ENCODE measurements at places on chromosomes 3 and 15.

DNA sequence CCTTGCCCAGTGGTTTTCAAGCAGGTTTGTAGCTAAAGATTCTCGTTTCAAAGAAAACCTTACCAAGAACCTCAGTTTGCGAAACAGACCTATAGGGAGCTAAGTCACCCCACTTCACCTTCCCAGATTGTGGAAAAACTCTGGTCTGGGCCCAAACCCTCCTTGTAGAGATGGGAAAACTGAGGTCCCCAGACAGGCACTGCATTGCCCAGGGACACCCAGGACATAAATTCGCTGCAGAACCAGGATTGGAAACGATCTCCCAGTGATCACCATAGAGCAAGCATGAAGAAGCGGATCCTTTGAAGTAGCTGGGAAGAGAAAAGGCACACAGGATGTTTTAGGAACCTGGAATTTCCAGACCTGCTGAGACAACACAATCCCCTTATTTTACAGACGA, 85.6 kb upstream of the PIAS1 start:
- no peak for DNase-seq

GRCh38 chr15:57640930-57641682, 49.4 kb downstream of the MYZAP start:
- no peak for DNase-seq

DNA sequence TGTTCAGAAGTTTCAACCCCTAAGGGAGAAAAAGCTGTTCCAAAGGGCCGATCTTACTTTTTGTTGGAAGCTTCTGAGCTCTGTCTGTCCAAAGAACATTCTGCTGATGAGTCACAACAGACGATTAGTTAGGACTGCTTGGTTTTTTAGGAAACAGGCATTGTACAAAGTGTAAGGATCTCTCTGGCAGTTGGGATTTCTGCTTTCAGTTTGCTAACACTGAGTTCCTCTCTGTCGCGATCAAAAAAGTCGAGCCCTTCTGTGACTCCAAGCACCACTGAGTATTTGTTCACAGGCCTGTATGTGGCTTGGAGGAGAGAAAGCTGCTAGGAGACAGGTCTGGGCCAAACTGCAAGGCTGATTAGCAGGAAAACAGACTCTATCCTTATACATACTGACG, 91.8 kb upstream of the PFN2 start:
- no peak for DNase-seq

GRCh38 chr3:8574040-8574669, 70.4 kb downstream of the SSUH2 start:
- DNase-seq, result no peak

DNA sequence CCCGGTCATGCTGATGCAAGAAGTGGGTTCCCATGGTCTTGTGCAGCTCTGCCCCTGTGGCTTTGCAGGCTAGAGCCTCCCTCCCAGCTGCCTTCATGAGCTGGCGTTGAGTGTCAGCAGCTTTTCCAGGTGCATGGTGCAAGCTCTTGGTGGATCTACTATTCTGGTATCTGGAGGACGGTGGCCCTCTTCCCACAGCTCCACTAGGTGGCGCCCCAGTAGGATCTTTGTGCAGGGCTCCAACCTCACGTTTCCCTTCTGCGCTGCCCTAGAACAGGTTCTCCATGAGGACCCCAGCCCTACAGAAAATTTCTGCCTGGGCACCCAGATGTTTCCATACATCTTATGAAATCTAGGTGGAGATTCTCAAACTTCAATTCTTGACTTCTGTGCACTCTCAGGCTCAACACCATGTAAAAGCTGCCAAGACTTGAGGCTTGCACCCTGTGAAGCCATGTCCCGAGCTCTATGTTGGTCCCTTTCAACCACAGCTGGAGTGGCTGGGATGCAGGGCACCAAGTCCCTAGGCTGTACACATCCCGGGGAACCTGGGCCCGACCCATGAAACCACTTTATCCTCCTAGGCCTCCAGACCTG, 238.4 kb upstream of the MDFIC2 start:
- DNase-seq, result peak; percentile 73

GRCh38 chr15:42863572-42864239, 56.9 kb downstream of the TTBK2 start:
- no peak for DNase-seq

DNA sequence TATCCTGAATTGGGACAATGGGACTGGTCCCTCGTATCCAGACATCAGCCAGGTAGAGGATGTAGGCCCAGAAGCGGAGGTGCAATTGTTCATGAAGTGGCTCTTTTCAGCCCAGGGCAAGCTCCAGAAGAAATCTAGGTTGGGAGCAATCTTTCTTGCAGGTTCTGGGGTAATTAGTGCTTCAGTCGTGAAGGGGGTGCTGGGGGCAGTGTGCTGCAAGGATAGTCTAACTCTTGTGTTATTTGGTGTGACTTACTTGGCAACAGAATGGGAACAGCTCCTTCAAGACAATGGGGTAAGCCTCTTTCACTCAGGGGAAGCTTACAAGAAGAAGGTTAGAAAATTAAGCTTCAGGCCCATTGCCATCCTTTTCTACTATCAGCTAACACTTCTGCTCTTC, 273.0 kb downstream of the DIPK2A start:
- DNase-seq, result no peak

GRCh38 chr3:99544786-99545281, 93.6 kb upstream of the COL8A1 start:
- DNase-seq, result no peak

DNA sequence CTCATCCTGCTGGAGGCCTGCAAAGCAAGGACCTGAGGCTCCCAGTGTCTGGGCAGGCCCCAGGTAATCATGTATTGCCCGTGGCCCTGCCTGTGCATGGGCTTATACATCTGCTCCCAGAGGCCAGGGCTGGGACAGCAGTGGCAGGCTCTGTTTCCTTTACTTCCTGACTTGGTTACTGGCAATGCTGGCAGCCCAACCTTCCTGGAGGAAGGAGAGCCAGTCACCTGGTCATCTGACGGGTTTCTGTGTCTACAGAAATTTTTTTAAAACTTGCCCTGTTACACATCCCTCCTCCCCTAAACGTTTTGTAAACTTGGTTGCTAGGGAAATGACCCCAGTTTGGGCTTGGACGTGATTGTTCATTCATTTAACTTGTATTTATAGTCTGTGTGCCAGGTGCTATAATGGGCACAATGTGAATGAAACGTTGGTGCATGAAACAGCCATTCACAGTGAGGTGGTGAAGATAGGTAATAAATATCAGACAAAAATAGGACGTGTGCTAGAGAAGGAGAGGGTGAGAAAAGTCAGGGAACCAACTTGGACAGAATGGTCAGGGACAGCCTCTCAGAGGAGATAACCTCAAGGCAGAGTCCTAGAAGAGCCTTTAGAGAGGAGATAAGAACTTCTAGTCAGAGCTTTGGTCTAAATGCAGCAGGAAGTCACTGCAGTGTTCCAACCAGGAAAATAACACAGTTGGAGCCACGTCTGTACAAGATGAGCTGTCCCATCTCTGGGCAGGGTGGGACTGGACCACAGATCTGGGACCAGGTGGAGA, 14.1 kb downstream of the TEX264 start:
- DNase-seq, result no peak
